ENCODE measurements at places on chromosomes 11 and 22. TPM values are rescaled to one million over a fixed set of nuclear protein-coding genes. Genes with fewer than 3 reads are reported as not detected.

Gene UCP3
- total RNA-seq, result 5.2 TPM

Gene LRRC74B
- total RNA-seq, result not detected

Gene OR56A1
- 0.11 TPM for total RNA-seq

Gene RTN4R
- 0.78 TPM for total RNA-seq

Gene C11orf86
- not detected for total RNA-seq

Gene ZNF280B
- 3.3 TPM for total RNA-seq

Gene SLN
- not detected for total RNA-seq

Gene CSNK2A3
- not detected for total RNA-seq

Gene SHISAL1
- total RNA-seq, result not detected

Gene OTOG
- not detected for total RNA-seq

Gene APOL5
- total RNA-seq, result not detected

Gene TSPAN32
- 9.9 TPM for total RNA-seq

Gene APOC3
- total RNA-seq, result not detected

Gene DNAJC4
- total RNA-seq, result 31.2 TPM

Gene PRSS23
- total RNA-seq, result 0.95 TPM

Gene SCGB1A1
- total RNA-seq, result not detected

Gene SYT7
- total RNA-seq, result not detected

Gene RASSF10
- not detected for total RNA-seq

Gene TRIM5
- total RNA-seq, result 16.4 TPM

Gene NLRP6
- total RNA-seq, result 1.2 TPM

Gene LRRC32
- total RNA-seq, result 0.08 TPM

Gene SLC25A45
- total RNA-seq, result 12.6 TPM

Gene P2RX6
- total RNA-seq, result not detected

Gene CLMP
- not detected for total RNA-seq

Gene MOV10L1
- total RNA-seq, result not detected

Gene BRSK2
- 0.33 TPM for total RNA-seq

Gene MPPED1
- total RNA-seq, result not detected

Gene ACR
- total RNA-seq, result not detected

Gene KDM4D
- total RNA-seq, result 0.64 TPM

Gene DGCR8
- 89.5 TPM for total RNA-seq
